ENCODE measurements at places on chromosomes 13 and 19.

- no peak for DNase-seq
Measured at GRCh38 chr13:52371736-52372247, 34.2 kb downstream of the THSD1 start.

GRCh38 chr13:50629966-50630365 lies 213.5 kb downstream of the DLEU7 start:
- no peak for DNase-seq

GRCh38 chr19:33089010-33089409 lies 8.0 kb downstream of the GPATCH1 start:
- no peak for DNase-seq

DNA sequence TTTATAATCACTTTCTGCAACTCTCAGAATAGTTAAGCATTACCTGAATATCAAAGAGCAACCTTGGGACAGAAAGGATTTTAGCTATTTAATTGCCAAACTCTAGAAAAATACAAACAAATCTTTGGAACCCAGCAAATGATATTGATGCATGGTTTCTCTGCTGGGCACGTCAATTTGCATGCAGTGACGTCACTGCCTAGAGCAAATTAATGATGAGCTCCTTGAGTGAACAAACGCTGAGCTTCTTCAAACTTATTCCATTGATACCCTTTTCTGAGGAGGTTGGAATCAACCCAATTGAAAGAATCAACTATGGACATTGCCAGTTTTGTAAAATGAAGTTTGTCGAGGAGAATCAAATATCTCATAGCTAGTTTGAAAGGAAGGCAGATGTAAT lies 259.9 kb upstream of the SOX21 start:
- no peak for DNase-seq

- no peak for DNase-seq
Measured at GRCh38 chr13:44048326-44048725, 168.6 kb downstream of the LACC1 start.

- no peak for DNase-seq
Measured at GRCh38 chr13:73715114-73715910, 418.9 kb downstream of the KLF12 start.

DNA sequence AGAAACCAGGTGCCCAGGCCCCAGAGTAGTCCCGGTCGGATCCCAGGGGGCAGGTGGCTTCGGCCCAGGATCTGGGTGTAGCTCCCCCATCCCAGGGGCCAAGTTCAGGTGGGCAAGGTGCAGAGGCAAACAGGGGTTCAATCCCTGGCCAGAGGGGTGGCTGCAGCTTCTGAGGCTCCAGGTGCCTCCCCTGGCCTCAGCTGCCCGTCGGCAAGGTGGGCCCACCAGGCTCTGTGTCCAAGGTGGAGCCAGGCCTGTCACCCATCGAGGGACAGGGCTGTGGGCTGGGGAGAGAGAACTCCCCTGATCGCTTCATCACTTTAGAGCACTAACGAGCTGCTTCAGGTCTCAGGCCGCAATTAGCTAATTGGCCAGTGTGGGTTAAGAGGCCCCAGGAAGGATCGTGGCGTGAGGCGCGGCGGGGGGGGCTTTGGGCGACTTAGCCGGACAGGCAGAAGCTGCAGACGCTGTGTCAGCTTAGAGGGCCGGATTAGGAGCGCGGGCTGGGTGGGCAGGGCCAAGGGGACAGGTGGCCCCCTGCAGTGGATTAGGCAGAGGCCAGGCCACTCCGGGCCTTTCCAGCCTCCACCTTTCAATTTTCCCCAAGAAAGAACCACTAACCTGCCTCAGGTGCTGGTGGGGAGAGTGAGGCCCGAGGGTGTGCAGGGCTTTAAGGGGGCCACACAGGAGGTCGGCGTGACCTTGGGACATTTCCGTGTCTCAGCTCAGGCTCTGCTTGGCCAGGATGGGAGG lies 2.8 kb upstream of the RAX2 start:
- DNase-seq: no peak

DNA sequence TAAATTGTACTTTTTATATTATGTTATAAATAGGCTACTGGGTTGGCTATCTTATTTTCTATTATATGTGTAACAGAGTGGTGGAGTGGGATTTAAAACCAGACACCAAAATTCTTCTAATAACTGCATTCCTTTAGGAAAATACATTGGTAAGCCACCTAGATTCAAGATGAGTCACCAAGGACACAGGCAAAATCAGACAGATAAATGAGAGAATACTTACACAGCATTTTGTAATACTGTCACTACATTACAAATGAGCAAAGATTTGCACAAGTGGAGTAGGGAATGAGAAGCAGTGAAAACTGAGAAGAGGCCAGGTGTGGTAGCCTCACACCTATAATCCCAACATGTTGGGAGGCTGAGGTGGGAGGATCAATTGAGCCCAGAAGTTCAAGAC lies 6.2 kb upstream of the SPART start:
- no peak for DNase-seq

GRCh38 chr19:53462861-53463260 lies 4.7 kb upstream of the ZNF813 start:
- DNase-seq: no peak

- no peak for DNase-seq
Measured at GRCh38 chr13:107866032-107866940, 349.1 kb downstream of the LIG4 start.

DNA sequence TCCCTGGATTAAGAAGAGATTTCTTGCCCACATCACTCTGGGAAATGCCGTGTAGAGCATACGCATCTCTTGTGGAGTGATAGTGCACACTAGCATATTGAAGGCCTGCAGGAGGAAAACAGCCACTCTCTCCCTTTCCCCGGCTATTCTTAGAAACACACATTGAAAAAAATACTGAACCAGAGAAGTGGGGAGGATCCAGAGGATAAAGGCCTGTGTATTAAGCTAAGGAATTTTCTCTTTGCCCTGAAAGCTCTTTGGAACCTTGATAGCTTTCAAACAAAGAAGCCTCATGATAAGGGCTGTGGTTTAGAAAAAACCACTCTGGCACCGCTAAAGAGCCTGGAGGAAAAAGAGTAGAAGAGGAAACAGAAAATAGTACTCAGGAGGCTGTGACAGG lies 386.1 kb upstream of the NBEA start:
- no peak for DNase-seq

GRCh38 chr19:15198951-15199660 lies 1.7 kb downstream of the NOTCH3 start:
- DNase-seq: no peak

DNA sequence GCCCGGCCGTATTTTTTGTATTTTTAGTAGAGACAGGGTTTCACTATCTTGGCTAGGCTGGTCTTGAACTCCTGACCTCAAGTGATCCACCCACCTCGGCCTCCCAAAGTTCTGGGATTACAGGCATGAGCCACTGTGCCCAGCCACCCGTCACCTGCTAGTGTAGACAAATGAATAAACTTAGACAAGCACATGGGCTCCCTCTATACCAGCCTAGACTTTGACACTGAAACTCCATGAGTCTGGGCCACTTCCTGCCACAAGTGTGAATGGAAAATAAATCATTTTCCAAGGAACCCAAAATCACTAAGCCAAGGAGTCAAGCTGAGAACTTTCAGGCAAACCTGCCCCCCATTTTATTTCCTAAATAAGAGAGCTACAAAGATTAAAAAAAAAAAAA lies 27.0 kb upstream of the TPT1 start:
- DNase-seq: no peak

DNA sequence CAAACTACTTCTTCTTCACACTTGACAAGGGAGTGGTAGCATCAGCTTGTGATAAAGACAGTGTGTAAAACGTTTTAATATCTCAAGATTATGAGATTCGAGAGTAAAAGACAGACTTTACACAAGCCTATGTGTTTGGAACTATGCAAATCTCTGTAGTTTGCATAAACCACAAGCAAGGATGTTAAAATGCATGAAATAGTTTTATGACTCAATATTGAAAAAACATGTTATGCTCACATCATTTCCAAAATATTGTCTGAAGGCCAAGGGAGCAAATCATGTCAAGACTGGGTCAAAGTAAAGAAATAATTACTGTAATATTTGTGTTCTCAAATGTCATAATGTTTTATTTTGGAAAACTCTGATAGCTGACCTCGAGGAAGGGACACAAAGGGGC lies 316.8 kb upstream of the KLF12 start:
- no peak for DNase-seq

GRCh38 chr19:55809381-55810058 lies 22.3 kb downstream of the NLRP11 start:
- DNase-seq: no peak

GRCh38 chr19:14536926-14537692 lies 7.7 kb downstream of the TECR start:
- no peak for DNase-seq

- no peak for DNase-seq
Measured at GRCh38 chr19:47421844-47422395, 2.6 kb upstream of the MEIS3 start.

GRCh38 chr19:14061751-14062557 lies at the start of gene PALM3:
Gene PALM3 (minus strand): TSS chr19:14062076. CDS start chr19:14061980, 96 bp downstream.
- no peak for DNase-seq

GRCh38 chr19:2032296-2032941 lies 16.9 kb upstream of the BTBD2 start:
- no peak for DNase-seq

GRCh38 chr19:48279747-48280146 lies 9.9 kb downstream of the ZNF114 start:
- DNase-seq: no peak

GRCh38 chr19:46755077-46755852 lies 9.0 kb upstream of the STRN4 start:
- DNase-seq: no peak

DNA sequence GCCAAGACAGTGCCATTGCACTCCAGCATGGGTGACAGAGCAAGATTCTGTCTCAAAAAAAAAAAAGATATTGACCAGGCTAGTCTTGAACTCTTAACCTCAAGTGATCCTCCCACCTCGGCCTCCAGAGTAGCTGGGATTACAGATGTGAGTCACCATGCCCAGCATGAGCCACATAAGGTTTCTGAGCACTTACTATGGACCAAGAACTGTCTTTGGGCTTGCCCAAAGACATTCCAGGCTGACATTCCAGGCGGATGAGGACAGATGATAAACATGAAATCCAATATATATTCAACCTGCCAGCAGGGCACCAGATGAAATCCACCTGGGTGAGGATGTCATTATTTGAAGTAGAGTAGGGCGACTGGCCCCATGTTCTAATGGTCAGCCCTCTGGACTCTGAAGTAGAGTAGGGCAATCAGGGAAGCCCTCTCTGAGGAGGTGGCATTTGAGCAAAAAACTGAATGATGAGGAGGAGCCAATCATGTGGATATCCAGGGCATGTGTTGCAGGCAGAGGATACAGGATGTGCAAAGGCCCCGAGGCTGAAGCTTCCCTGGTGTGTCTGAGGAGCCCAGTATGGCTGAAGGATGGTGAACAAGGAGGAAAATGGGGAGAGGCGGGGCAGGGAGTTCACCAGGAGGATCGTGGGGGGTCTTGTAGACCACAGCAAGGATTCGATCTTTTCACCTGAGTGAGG lies 4.0 kb downstream of the C19orf38 start:
- DNase-seq: no peak

- DNase-seq: no peak
Measured at GRCh38 chr13:33112766-33113165, 96.5 kb downstream of the KL start.

- DNase-seq: no peak
Measured at GRCh38 chr13:32639502-32640105, 53.4 kb downstream of the PDS5B start.

DNA sequence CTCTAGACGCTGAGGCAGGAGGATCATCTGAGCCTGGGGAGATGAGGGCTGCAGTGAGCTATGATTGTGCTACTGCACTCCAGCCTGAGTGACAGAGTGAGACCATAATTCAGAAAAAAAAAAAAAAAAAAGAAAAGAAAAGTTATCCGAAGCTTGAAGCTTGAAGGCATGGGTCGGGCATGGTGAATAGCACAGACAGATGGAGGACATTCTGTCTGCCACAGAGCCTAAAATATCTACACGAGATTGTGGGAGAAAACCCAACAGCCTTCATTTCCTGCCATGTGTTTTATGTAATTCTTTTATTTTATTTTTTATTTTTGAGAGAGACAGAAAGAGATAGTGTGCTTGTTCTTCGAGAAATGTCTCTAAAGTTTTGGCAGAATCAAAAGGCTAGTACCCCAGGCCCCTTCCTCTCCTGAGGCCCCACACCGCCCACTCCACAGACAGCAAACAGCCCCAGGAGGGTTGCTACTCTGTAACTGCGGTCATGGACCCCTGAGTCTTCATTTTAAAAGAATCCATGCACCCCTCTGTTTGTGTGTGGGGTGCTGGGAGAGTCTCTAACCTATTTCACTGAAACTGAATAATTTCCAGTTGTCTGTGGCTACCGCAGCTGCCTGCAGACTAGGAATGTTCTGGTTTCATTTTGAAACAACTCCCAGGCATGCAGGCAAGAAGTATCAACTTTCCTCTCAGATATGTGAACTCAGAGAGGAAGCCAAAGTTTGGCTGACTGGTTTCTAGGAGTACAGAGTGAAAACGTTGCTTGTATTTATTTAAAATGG lies 38.4 kb upstream of the RCBTB2 start:
- DNase-seq: no peak

- DNase-seq: no peak
Measured at GRCh38 chr19:40599902-40600569, 1.1 kb upstream of the LTBP4 start.

GRCh38 chr19:41744850-41745249 lies 10.5 kb upstream of the CEACAM6 start:
- no peak for DNase-seq

GRCh38 chr13:106566641-106567473 lies 1.1 kb downstream of the ARGLU1 start:
- DNase-seq: peak; percentile 13

DNA sequence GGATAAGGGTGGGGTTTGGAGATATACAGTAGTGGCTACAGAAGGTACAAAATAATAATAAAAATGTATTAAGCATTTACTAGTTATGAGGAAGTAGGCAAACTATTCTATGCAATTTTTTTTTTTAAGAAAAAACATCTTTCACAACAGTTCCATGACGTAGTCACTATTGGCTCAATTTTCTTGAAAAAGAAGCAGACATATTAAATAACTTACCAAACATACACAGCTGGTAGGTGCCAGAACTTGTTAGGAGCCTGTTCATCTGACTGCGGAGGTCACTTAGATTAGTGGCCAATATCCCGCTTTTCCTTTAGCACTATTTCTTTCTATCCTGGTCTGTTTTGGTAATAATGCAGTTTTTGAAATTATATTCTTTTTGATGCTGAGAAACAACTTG lies 593.5 kb downstream of the KCTD12 start:
- DNase-seq: no peak

DNA sequence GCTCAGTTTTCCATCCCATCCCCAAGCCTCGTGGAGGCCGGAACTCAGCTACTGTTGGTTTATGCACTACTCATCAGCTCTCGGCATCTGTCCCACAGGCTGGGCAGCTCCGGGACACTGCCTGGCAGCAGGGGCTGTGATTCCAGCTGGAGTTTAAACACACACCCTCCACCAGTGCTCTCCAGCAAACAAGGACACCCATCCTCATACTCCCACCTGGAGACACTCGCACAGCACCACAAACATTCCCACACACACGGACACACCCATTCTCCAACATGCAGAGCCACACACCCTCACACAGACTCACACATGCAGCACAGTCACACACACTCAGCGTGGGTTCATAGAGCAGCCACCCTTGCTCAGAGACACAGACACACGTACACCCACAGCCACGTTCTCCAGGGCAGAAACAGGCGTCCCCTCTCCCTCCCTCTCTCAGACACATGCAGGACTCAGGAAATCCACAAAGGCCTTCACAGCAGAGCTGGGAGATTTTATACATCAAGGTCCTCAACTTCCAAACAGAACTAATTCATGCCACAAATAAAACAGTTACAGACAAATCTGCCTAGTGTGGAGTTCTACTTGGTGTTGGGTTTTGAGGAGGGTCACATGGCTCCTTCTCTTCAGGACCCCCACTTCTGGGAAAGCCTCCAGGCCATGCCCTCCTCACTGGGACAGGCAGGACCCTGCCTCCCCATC lies 785.4 kb downstream of the UQCRFS1 start:
- DNase-seq: no peak

GRCh38 chr19:16626796-16627192 lies 1.2 kb downstream of the MED26 start:
- DNase-seq: no peak

Data from stimulated activated CD8-positive, alpha-beta memory T cell treated with anti-CD3 and anti-CD28 coated beads, Interleukin-15, amount 100 ng/mL, for 24 hours (primary cell).